ENCODE measurements at places on chromosomes 4 and X.
A peak's percentile ranks its signal among the peaks of the same experiment; 100 is the strongest.

GRCh38 chr4:83109480-83110222, 4.9 kb downstream of the PLAC8 start:
- peak; percentile 28 for DNase-seq

- no peak for DNase-seq
Observed at GRCh38 chr4:57575426-57575825, 465.2 kb upstream of the IGFBP7 start.

DNA sequence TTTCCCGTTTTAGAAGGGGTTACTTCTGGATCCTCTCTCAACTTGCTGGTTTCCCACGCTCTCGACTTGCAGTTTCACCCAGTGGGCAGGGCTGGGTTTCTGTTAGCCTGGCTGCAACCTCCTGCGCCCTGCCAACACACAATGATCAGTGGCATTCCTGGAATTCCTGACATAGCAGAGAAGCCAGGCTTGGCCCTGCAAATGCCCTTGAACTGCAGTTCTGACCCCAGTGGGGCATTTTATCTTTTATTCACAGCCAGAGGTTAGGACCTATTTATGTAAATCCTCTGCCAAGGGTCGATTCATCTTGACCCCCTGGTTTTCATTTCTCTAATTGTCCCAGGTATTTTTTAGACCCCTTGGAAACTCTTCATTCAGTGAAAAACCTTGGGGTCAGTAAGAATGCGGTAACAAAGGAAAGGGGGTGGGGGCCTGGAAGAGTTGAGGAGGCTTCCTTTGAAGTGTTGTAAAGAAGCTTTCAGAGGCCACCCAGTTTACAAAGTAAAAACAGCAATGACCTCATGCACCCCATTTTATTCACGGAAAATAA, 217.6 kb downstream of the ZNF674 start:
- DNase-seq: peak; percentile 76

DNA sequence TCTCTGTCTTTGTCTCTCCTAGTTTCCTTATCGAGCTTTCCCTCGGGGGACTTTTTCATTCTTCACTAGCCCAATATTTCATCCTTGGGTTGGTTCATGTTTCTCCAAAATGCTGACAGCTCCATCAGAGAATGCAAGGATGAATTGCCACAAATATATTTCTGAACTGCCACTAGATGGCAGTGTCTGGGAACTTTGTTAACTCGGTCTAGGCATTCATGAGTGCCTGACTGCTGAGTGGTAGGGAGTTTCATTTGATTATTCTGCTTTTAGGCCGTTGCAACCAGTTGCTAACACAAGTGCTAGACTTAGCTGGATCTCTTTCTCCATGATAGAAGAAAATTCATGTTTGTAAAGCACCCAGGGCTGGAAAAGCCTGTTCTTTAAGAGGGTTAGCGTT, 73.5 kb upstream of the RAP2C start:
- peak; percentile 24 for DNase-seq

DNA sequence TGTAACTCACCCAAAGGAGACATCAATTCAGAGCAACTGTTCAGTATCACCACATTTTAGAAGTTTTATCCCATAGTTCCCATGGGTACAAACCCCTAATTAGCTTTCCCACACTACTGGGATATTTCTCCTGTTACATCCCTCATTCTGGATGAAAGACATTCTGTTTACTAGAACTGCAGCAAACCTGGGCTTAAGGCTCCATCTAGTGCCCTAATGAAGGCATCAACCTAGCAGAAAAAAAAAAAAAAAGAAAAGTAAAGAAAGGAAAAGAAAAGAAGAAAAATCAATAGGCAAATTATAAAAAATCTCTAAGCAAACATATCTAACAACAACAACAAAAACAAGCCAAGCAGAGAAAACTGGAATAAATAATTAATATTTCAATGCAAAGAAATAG, 133.7 kb upstream of the CPXCR1 start:
- DNase-seq: peak; percentile 48

DNA sequence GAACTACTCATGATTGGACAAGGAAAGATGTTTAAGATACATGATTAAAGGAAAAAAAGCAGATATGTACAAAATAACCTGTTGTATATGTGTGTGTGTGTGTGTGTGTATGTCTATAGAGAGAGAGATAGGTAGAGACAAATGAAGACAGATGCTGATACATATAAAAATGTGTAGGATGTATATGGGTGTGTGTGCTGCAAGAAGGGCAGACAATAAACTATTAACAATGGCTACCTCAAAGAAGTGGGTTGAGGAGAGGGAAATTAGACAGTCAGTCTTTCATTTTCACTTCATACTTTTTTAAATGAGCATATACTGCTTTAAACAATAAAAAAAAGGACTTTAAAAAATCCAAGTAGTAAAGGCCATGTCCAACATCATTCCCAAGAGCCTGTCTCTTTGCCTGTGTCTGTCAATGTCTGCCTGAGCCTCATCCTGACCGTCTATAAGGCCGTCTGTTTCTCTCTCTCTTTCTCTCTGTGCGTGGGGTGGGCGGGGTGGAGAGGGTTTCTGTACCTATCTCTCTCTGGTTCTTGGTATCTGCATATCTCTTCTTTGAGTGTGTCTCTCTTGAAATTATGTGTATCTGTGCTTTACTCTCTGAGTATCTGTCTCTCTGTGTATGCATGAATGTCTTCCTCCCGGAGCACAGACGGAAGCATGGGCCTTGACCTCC, 62.8 kb downstream of the LRBA start:
- DNase-seq: no peak

- no peak for DNase-seq
Observed at GRCh38 chr4:80027611-80028010, 45.4 kb downstream of the ANTXR2 start.

GRCh38 chr4:98619180-98619579, 39.2 kb downstream of the TSPAN5 start:
- no peak for DNase-seq

DNA sequence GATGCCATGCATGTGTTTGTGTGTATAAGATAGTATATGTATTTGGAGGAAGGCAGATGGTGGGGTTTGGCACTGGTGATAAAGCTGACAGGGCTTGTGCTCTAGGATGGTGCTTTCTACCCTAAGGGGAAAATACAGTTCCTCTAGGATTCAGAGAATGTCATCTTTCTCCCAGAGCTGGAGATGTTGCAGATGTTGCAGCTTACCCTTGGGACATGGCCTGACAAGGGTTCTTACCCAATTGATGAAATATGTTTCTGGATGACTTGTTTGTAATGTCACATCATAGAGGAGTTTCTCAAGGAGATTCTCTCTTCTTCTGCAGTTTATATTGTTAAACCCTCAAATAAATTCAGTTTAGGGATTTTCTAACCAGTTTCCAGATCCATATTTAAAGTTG, 52.5 kb upstream of the PITX2 start:
- DNase-seq: no peak

DNA sequence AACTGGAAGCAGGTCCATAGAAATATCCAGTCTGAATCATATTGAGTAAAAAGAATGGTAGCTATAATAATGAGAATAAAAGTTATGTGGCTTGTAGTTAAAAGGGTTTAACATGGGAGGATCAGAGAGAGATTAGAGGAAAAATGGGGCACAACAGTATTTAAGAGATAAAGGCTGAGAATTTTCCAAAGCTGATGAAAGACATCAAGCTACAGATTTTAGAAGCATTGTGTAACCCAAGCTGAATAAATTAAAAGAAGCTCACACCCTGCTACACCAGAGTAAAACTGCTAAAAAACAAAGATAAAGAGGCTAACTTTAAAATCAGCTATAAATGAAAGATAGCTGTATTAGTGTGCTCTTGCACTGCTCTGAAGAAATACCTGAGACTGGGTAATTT, 94.2 kb downstream of the AASDH start:
- DNase-seq: no peak

DNA sequence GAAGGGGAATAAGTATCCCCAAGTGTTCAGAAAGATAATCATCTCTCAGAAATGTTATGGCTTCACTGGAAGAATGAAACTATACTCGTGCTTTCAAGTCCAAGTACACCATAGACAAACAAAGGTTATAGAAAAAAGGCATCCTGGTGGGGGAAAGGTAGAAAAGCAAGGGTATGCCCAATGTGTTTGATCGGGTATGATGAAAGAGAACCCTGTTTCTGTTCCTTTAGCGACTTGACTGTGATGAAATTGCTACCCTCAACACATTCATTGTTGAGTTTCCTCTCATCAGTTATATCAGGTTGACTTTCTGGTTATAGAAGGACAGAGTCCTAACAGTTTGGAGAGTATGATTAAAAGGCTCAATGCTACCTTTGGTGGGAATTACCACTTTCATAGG, 464.3 kb downstream of the GRXCR1 start:
- DNase-seq: no peak

DNA sequence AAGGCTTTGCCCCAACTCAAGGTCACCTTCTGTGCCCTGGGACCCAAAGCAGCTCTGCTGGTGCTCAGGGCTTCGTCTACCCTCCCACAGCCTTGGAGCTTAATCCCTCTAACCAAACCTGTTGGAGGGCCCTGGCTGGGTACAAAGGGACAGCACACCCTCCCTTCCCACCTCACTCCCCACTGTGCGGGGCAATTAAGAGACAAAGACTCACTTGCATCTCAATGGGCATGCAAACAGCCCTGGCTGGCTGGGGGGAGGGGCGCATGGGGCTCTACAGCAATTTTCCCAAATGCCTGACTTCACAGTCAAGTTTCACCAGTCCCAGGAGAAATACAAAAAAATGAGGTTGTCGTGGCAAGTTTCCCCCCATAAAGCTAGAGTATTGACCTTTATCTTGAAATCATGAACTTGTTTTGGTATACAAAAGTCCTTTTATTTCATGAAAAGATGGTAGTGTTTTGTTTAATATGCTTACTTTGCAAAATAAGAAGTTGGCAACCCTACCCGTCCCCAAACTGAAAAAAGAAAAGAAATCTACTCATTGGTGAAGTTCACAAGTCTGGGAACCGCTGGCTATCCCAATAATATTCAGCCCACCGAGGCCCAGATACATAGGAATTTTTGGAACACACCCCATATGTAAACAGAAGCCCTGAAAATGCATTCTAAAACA, 4.1 kb upstream of the CD99L2 start:
- peak; percentile 6 for DNase-seq

DNA sequence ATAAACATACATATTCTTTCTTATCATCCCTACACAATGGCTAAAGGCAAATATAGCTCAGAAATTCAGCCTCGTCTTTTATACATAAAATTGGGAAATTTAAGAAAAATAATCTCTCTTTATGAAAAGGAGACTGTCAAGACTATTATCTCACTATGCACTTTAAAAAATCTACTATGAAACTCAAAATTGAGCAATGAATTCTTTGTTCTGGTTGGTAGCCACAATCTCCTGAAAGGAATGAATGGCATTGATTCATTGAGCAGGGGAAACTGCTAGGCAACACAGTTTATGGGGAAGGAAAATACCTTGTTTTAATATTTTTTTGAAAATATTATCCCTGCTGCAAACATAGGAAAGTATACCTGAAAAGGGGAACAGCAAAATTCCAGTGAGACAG, 397.1 kb downstream of the RAB28 start:
- no peak for DNase-seq

DNA sequence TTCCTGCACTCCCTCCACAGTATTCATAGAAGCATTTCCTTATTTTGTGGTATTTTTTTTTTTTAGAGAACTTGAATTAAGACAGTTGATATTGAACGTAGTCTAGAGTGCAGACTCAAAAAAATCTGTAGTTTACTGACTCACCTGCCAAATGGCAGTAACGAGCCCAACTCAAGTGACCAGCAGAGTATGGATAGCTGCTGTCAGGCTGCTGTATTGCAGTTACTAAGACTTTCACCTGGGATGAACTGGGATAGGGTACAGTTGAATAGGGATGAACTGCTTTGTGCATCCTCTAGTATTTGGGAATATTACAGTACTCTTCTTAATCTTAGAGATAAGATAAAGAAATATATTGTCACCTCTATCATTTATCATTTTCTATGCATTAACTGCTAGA, 7.0 kb upstream of the SLC7A11 start:
- no peak for DNase-seq
